ENCODE measurements at places on chromosomes 7 and 10. TPM values are rescaled to one million over a fixed set of nuclear protein-coding genes. Genes with fewer than 3 reads are reported as not detected.

The TAS2R4 gene
- total RNA-seq: 1.2 TPM

The NOS3 gene
- 1.9 TPM for total RNA-seq

The ZP3 gene
- total RNA-seq: not detected

The ADGRA1 gene
- 6.3 TPM for total RNA-seq

The RBP3 gene
- not detected for total RNA-seq

The GRID2IP gene
- not detected for total RNA-seq

The NEBL gene
- 76.4 TPM for total RNA-seq

The SEC31B gene
- total RNA-seq: 3.9 TPM

The COL13A1 gene
- 1.1 TPM for total RNA-seq

The TCAF1 gene
- total RNA-seq: 102 TPM

The GPR37 gene
- total RNA-seq: 1.6 TPM

The MAP3K8 gene
- total RNA-seq: 4.4 TPM

The RGS10 gene
- total RNA-seq: 4.1 TPM

The DKK1 gene
- 1.6 TPM for total RNA-seq

The POR gene
- 78.1 TPM for total RNA-seq

The RASA4 gene
- 1.7 TPM for total RNA-seq

- no peak for ATAC-seq
Measured at GRCh38 chr7:70565721-70566370, 566.1 kb upstream of the GALNT17 start.

DNA sequence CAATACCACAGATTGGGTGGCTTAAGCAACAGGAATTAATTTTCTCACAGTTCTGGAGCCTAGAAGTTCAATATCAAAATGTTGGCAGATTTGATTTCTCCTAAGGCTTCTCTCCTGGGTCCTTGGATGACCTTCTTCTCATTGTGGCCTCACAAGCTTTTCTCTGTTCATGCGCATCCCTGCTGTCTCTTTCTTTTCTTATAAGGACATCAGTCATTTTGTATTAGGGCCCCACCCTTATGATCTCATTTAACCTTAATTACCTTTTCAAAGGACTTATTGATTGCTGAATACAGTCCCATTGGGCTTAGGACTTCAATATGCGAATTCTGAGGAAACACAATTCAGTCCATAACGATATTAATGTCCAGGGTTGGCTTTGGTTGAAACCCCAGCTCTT is 285.4 kb downstream of the HDAC9 start:
- peak; percentile 78 for ATAC-seq

DNA sequence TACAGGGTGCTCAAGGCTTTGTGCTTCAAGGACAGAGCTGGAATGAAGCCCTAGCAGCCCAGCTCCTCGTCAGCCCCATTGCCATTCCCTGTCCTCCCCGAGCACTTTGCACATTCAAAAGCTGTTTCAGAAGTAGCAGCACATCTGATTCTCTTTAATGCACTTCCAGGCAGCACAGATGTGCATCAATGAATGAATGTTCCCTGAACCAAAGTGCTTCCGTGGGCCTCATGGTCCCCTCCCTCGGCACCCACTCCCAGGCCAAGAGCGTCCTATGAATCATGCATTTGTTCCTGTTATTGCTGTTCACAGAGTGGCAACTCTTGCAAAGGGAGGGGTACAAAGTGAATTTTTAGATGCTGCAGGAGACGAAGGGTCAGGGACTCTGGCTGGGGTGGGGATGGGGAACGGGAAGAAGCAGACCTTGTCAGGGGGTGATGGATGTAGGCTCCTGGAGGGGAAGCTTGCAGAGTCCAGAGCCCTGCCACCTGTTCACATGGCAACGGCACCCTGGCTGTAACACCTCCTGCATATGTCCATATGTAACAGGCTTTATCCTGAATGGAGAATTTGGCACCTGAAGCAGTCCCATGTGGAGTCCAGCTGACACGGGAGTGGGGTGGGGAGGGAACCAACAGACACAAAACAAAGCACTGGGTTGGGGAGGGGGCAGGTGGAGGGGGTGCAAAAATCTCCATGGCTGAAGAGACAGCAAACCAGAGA is 62.2 kb upstream of the BAIAP2L1 start:
- ATAC-seq: peak; percentile 66

GRCh38 chr7:144830811-144831210 is 5.0 kb downstream of the TPK1 start:
- peak; percentile 19 for ATAC-seq

DNA sequence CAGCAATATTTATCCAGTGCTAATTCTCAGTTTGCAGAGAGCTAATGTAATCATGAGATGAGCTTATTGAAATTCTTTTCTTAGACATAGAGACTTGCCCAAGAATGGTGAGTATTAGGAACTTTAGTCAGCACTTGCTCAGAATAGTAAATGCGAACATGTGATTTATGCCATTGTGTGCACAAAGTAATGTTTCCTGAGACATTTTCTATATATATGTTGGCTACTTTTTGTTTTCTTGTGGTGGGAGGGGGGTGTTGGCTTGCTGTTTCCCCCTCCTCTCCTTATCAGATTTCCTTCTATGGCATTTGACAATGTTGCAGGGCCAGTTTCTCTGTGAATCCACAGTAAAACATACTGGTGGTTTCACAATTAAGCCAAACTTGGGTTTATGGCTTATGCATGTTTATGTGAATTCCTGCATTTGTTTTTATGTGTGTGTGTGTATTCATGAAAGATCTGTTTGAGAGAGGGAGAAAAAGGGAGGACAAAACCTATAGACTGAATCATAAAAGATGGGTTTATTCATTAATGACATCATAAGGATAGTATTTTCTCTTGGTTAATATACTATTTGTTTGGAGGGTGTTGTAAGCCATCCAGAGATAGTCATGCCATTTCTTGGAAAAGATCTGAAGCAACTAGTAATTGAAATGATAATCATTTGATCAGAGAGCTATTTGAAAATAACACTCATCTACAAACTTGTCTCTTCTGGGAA is 36.3 kb downstream of the ARID5B start:
- no peak for ATAC-seq

DNA sequence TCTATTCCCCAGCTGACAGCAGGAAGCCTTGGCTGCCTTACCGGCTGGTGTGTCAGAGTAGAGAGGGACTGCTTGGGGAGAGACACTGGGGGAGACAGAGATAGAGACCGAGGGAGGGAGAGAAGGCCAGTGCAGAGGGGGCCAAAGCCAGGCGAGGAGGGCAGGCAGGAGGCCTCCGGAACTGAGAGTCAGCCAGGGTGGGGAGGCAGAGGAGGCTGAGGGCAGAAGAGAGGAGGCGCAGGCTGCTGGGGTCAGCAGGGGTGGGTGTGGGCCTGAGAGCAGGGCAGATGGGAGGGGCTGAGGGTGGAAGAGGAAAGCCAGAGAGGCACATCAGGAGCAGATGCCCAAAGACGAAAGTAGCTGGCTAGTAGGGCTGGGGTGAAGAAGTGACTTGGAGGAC is 57.2 kb upstream of the PAX2 start:
- ATAC-seq: no peak

DNA sequence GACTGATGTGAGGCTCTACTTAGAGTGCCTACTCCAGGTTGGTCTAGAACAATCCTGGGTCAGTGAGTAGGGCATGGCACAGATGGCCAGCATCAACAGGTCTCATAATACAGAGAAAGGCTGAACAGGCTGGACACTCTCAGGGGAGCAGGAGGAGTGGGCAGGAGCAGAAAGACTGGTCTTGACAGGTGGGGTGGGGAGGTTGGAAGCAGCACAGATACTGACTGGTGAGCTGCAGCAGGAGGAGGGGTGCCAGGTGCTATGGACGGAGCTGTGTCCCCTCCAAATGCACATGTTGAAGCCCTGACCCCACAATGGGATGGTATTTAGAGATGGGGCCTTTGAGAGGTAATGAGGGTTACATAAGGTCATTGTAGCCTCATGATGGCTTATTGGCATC is 190.4 kb upstream of the PLXNA4 start:
- ATAC-seq: no peak

DNA sequence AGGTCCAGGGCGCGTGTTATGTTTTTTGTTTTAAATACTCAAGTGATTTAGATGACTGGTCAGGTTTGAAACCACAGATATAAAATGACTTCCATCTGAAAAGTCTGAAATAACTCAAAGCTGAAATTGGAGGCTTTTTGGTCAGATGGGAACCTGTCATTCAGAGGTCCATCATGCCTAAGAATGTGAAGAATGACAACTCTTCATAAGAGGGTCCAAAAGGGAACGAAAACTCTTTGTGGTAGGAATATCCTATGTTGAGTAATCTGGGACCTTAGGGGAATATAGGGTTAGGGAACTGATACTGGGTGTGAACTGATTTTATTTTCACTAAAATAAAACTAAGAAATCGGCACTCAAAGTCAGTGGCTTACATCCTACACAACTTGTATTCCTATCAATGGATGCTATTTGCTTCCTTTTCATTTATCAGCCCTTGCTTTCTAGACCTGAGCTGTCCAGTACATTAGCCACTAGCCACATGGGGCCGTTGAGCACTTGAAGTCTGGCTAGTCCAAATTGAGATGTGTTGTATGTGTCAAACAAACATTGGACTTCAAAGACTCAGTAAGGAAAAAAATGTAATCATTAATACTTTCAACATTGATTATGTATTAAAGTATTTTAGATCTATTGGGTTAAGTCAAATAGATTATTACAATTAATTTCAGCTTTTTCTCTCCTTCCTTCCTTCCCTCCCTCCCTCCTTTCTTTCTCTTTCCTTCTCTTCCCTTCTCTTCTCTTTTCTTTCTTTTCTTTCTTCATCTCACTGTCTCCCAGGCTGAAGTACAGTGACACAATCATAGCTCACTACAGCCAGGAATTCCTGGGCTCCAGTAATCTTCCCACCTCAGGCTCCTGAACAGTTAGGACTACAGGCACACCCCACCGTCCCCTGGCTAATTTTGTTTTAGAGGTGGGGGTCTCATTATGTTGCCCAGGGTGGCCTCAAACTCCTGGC is 56.5 kb upstream of the KDM7A start:
- no peak for ATAC-seq

GRCh38 chr7:4297165-4297917 is 384.8 kb upstream of the FOXK1 start:
- no peak for ATAC-seq

DNA sequence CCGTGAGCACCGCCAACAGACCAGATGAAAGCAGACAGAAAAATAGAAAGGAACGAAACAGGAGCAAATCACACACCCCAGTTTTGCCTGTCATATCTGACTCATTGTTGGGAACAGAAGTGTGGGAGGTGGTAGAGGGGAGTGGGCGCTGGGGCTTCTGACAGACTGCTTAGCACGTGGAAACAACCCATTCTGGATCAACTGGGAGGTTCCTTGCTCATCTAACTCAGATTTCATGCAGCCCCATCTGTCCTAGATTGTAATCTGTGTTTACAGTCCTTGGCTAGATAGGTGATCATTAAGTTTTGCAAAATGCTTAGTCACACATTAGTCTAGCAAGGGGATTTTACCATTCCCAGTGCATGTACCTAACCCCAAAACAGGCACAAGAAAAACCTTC is 154.1 kb downstream of the NRP1 start:
- no peak for ATAC-seq

GRCh38 chr7:150732786-150733481 is 4.3 kb upstream of the GIMAP5 start:
- no peak for ATAC-seq

DNA sequence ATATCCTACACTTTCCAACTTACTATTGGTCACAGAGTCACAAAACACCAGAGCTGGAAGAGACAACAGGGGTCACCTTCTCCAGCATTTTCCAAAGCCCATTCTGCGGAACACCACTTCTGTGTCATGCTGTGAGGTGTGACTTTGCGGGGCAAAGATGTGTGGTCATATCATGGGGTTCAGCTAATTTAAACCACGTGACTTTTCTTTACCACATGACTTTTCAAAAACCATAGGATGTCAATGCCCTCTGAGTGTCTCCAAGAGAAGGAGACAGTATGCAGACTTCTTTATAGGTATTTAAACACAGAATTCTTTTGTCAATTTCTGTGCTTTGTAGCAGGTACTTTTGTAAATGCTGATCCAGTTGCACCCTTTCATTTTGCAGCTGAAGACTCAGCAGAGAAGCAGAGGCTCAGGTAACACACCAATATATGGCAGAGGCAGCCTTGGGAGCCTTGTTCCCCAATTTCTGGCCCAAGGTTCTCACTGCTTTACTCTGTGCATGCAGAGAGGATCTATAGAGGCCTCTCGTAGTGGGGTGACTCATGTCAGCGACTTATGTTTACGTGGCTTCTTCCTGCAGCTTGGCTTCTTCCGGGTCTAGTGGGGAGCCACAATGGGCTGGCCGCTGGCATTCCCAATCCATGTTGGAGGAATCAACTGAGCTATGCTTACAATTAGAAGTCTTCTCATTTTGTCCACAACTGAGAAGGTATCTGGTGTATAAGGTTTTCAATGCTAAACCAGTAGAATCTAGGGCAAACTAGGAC is 104.0 kb upstream of the RHOBTB1 start:
- ATAC-seq: no peak

GRCh38 chr10:103676851-103677417 is 178.4 kb downstream of the SH3PXD2A start:
- ATAC-seq: no peak

GRCh38 chr7:158815083-158815799 is 14.1 kb downstream of the ESYT2 start:
- no peak for ATAC-seq

GRCh38 chr10:71336632-71337031 is 17.6 kb downstream of the SLC29A3 start:
- ATAC-seq: no peak

DNA sequence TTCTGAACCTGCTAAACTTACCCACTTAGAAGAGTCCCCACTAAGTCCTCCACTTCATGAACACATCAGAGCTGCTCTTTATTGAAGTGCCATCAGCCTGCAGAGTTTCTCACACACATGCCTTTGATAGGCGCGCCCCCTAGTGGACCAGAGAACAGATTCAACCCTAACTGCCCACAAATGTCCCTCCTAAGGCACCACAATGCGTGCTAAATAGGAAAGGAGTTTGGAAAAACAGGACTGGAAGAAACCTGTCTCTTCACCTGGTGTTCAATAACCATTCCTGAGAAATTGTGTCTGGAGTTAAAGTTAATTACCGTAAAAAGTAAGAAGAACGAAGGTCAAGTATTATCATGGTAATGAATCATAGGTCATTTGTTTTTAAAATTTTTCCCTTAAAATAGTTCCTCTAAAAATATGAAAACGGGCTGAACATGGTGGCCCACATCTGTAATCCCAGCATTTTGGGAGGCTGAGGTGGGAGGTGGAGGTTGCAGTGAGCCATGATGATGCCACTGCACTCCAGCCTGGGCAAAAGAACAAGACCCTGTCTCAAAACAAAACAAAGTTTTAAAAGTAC is 249.7 kb downstream of the ELMO1 start:
- peak; percentile 88 for ATAC-seq

DNA sequence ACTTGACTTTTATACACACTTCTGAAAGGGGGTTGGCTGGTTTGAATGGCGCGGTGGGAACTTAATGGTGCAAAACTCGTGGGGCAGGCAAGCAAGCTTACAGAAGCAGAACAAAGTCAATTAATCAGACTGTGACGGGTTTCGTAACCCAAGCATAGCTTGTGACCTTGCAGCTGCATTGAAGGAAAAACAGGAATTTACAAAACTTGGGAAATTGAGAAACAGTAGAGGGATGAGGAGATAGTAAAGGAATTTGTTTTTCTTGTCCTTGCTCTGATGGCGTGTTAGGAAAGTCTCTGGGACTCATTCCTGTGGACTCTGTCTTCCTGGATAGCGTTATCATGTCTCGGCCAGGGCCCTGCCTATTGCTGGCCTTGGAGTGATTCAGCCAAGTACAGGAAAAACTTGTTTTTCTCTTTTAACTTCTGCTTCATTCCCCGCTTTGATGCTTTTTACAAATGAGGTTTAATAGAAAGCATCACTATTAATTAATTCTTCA is 220.0 kb upstream of the KCND2 start:
- ATAC-seq: no peak

Data from motor neuron (in vitro differentiated cells).